ENCODE measurements at places on chromosomes 3 and 15. TPM values are rescaled to one million over a fixed set of nuclear protein-coding genes. Genes with fewer than 3 reads are reported as not detected.

Gene CCR2
- total RNA-seq: 2.2 TPM

Gene TRIM69
- total RNA-seq: 78.8 TPM

GRCh38 chr3:151722856-151723255, 10.9 kb upstream of the AADACL2 start:
- DNase-seq: no peak

- no peak for DNase-seq
These were observed 1.7 kb downstream of the KLHL24 start for GRCh38 chr3:183637106-183637486.

GRCh38 chr3:156149876-156150275, 29.5 kb downstream of the KCNAB1 start:
- DNase-seq: no peak

DNA sequence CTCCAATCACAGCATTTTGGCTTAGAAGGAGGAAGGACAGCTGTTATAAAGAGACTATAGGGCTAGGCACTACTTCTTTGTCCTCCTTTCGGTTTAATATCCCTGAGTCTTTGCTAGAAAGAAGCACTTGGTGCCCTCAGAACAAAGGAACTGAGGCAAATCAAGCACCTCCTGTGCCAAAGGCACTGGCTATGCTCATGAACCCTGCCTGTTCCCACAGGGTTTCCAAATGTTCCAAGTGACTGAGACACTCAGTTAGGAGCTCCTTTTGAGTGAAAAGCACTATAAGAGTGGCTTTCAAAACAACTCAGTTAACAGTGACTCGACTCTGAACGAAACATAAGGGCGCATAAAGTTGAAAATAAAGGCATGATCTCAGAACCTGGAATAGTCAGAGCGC, 25.0 kb downstream of the TBC1D2B start:
- DNase-seq: no peak

DNA sequence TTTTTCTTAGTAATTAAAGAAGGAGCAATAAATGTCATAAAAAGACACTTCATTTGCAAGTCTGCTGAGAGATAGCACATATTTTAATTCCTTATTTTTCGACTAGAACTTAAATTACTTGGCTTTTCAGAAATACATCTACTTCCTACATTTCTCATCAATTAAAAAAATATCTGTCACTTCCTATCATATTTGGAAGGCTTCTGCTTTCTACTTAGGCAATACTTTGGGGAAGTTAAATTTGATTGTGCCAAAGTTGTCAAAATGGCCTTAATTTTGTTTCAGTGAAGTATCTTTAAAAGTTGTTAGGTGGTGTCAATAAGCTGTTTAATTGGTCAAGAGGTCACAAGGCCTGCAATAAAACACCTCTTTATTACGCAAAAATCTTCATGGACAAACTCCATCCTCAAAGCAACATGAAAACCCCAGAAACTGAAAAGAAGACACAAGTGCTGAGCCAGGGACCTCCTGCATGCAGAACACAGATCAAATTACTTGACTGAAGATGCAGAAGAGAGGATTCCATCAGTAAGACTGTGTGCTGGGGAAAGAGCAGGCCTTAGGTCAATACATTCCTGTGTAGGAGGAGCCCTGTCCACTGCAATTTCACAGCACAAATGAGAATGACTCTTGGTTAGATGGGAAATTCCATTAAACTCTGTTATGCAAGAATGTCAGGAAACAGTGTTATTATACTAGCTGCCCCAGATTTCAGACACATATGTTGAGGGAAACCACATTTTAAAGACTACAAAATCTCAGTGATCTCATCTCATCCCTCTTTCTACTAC, 48.0 kb upstream of the FSTL1 start:
- DNase-seq: no peak

DNA sequence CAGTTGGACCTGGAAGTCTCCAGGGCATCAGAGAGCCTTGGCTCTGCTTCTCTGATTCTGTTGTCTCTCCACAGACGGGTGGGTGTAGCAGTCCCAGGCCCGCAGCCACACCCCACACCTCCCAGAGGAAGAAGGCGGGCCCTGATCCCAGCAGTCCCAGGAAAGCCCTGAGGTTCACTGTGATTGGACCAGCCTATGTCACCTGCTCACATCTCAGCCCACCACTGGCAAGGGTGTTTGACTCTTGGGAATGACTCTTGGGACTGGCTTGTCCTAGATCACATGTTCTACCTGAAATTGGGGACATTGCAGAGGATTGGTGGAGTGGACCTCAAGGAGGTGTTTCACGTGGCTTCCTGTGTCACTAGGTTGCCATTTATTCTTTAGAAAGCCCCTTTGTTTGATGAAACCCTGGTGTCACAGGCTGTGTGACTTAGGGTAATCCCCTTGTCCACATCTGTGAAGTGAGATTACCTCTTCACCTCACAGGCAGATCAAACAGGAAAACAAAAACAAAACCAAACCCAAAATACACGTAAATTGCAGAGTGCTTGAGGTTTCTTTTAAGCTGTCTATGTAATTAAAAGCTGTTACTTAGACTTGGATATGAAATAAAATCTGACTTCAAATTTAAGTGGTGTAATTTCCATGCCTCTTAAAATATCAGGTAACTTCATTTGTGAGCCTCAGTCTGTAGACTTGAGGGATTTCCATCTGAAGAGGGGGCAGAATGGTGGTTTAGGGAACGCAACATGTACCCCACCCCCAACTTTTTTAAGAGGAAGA, 26.7 kb downstream of the FLNB start:
- no peak for DNase-seq

All from right cardiac atrium (tissue), 5 donors.